CD4-positive, alpha-beta T cell treated with Interleukin-17A for 1 hour (primary cell): ENCODE measurements at places on chromosomes 7 and 10.

DNA sequence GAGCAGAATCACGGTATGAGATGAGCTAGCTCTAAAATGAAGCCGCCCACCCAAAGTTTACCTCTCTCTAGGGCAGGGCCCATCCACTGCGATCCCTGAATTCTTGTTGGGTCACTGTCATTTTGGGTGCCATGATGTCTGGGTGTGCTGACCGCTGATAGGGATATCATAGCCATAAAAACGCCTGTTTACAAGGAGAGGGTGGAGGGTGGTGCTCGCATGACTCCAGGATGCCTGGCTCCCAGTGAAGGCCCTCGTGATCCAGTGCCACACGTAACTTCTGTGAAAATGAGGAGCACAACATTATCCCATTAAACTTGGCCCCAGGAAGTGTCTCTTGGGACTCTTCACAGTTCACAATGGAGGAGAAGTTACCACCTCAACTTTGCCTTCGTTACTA is 139.5 kb downstream of the TCF7L2 start:
- no peak for DNase-seq

GRCh38 chr10:132828681-132829080 is 42.7 kb upstream of the NKX6-2 start:
- no peak for DNase-seq

- no peak for DNase-seq
Measured at GRCh38 chr7:36021917-36022550, 131.0 kb upstream of the EEPD1 start.

DNA sequence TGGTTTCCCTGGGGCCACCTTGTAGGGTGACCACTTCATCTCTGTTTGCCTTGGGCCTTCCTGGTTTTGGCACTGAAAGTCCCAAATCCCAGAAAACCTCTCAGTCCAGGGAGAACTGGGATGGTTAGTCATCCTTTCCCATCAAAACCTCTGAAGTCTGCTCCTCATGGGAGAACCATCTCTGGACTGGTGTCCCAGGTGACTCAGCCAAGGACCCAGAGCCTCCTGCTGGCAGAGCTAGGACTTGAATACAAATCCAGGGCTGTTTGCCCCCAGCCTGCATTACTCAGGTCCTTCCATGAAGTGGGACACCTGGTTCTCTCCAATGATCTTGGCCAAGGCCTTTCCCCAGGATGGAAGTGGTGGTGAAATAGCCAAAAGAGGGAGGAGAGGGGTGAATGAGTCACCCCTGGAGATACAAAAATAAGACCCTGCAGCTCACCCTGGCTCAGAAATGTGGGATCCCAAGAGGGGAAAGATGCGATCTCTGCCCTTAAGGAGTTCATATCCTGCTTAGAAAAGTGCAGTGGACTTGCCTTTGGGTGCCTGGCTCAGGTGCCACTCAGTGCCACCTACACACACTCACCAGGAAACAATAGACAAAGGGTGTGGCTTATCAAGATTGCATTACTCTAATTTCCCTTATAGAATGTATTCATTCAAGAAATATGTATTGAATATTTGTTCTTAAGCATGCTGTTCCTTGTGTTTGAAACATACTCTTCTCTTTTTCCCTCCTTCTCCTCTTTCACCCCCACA is 22.0 kb downstream of the ADRA2A start:
- DNase-seq, result no peak

GRCh38 chr10:28479927-28480627 is 52.8 kb upstream of the WAC start:
- DNase-seq, result no peak

DNA sequence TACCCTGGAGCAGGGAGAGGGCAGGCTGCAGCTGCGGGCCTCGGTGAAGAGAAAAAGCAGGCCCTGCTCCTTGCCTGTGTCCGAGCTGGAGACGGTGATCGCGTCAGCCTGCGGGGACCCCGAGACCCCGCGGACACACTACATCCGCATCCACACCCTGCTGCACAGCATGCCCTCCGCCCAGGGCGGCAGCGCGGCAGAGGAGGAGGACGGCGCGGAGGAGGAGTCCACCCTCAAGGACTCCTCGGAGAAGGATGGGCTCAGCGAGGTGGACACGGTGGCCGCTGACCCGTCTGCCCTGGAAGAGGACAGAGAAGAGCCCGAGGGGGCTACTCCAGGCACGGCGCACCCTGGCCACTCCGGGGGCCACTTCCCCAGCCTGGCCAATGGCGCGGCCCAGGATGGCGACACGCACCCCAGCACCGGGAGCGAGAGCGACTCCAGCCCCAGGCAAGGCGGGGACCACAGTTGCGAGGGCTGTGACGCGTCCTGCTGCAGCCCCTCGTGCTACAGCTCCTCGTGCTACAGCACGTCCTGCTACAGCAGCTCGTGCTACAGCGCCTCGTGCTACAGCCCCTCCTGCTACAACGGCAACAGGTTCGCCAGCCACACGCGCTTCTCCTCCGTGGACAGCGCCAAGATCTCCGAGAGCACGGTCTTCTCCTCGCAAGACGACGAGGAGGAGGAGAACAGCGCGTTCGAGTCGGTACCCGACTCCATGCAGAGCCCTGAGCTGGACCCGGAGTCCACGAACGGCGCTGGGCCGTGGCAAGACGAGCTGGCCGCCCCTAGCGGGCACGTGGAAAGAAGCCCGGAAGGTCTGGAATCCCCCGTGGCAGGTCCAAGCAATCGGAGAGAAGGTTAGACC is 138.0 kb upstream of the STK17A start:
- DNase-seq, result no peak

- DNase-seq, result no peak
Measured at GRCh38 chr10:3827266-3827665, 42.3 kb upstream of the KLF6 start.

DNA sequence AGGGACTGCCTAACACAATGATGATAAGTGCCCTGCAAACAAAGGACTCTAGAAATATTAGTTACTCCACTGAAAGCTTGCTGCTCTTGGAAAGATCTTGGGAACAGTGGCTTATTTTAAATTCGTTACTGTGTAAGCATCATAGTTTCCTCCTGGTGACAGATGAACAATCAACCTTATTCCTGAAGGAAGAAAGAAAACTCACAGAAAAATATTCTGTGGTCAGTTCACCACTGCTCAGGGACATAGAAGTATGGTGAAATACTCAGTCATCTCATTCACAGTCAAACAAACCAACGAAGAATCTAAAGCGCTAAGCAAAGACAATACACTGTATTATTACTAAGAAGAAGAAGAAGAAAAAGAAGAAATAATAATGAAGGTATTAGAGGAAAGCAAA is 27.8 kb downstream of the MKX start:
- DNase-seq, result no peak

- no peak for DNase-seq
Measured at GRCh38 chr7:46649876-46650275, 728.8 kb upstream of the IGFBP3 start.

GRCh38 chr7:129258649-129259389 is 34.0 kb downstream of the AHCYL2 start:
- DNase-seq, result no peak

DNA sequence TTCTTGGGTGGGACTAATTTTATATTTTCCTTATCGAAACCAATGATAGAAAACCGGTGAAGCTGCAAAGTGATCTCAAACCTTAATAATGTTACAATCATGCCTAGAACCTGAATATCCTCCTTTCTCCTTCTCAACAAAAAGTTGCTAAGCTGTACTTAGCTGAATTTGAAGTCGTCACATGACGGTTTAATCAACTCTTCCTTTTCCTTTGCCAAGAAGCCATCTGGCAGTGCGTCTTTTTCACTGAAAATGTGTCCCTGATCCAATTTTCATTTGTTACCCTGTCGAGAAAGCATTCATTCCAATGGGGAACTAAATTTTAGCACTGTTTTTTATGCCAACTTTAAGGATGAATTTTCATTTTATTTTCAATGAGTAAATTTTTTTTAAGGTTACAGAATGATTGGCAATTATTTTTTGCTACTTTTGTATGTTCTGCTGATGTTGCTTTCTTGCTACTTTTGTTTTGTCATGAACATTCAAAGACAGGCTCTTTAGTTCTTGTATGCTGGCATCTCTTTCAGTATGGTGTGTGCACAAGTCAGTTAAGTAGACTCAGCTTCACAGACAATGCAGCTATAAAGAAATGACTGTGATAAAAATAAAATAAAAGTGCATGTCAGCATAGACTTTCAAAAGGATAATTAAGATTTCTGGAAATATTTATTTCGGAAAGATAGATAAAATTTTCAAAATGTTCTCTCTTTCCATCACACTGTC is 980.0 kb downstream of the DNAJB9 start:
- no peak for DNase-seq

DNA sequence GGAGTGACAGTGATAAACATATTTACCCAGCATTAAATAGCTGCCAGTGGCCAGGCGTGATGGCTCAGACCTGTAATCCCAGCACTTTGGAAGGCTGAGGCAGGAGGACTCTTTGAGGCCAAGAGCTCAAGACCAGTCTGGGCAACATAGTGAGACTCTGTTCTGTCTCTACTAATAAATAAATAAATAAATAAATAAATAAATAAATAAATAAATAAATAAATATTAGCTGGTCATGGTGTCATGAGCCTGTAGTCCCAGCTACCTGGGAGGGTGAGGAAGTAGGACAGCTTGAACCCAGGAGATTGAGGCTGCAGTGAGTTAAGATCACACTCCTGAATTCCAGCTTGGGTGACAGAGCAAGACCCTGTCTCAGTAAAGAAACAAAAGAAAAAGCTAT is 384.0 kb upstream of the ADARB2 start:
- no peak for DNase-seq

- DNase-seq, result no peak
Measured at GRCh38 chr7:116384936-116385635, 114.5 kb upstream of the CAV2 start.

DNA sequence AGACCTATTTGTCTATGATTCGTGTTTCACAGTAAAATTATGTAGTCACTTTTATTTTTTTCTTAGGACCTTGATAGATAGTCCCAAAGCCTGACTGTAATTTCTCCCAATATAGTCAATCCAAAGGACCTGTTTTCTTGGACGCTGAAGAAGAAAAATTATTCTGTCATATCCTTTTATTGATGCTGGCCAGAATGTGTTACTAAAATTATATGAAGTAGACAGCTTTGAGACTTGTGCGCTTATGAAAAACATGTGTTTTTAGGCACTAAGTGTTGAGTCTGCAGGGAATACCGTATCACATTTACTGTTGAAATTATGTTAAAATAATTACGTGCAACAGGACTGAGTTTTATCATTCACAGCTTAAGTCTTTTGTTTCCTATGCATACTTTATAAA is 17.9 kb downstream of the TES start:
- DNase-seq, result no peak

- no peak for DNase-seq
Measured at GRCh38 chr10:20535897-20536881, 360.9 kb downstream of the NEBL start.

DNA sequence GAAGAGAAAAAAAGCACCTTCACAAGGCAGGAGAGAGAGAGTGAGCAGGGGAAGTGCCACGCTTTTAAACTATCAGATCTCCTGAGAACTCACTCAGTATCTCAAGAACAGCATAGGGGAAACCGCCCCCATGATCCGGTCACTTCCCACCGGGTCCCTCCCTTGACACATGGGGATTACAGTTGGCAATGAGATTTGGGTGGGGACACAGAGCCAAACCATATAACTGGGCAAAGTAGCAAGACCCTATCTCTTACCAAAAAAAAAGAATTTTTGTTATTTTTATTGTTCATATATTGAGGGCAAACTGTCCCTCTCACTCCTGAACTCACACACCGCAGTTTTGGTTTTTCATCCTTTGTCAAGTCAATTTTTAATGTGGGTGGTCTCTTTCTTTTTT is 18.2 kb upstream of the ZRANB1 start:
- no peak for DNase-seq

DNA sequence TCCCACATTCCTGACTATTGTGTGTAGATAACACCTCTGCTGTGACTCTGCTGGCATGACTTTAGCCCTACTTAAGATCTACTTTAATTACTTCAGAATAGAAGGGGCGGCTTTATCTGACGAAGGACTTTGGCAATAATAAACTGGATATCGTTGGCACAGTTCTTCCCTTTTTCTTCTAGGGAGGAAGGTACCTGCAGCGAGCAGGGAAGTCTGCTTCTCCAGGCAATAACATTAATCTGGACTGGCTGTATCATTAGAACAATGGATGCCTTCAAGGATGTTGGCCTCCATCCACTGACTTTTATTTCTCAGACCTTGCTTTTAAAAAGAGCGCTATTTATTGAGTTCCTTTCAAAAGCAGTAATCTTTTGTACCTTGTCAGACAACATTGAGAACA is 172.6 kb upstream of the THSD7A start:
- DNase-seq, result no peak

- no peak for DNase-seq
Measured at GRCh38 chr10:133088956-133089800, 1.5 kb downstream of the ADGRA1 start.

DNA sequence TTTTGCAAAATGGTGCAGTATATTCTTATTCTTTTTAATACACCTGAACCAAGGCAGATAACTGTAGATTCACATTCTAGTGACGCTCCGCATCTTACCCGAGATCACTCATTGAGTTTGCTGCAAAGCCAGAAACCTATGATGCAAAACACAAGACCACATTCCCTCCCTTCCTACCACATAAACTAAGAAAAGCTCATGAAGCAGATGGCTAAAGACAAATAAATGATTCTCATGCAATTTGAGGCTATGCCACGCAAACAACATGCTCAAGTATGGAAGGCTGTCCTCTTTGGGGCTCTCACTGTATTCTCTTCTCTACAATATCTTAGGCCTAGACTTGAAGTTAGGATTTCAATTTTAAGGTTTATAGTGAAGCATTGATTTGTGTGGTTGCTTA is 95.0 kb upstream of the BMPER start:
- DNase-seq, result no peak

DNA sequence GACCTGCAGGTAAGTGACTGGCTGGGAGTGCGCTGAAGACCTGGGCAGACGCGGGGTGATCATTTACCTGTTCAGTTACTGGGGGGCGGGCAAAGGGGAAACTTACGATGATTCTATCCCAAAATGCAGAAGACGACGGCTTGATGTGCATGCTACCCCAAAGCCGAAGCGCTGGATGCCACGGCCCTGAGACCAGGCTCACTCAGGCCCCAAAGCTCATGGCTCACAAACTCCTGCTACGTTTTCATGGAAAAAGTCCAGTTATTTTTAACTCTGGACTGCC is 200.6 kb downstream of the DIP2C start:
- DNase-seq, result no peak

DNA sequence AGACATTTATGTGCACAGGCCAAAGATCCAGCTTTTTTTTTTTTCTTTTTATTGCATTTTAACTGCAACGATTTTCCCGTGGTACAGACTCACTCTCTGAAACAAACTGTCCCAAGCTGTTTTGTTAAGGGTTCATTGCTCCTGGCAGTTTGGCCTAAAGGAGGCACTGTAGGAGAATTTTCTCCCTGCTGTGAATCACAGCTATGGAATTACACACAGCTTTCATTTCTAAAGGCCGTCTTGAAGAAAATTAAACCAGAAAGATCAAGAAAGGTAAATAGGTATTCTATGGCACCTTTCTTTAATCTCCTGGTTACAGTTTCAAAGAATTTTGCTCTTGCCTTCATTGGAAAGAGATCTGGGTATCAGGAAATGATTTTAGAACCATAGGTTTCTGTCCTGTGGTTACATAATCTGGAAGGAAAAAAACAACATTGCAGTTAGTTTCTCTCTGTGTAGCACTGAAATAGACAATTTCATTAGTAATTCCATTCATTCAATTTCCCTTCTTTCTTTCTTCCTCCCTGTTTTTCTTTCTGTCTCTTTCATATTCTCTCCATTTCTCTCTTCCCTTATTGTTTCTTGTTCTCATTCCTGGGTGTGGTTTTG is 51.2 kb downstream of the PDK4 start:
- no peak for DNase-seq

GRCh38 chr7:126303926-126304325 is 948.8 kb downstream of the GRM8 start:
- DNase-seq, result no peak
